ENCODE measurements at places on chromosomes 1 and 21.
A peak's percentile ranks its signal among the peaks of the same experiment; 100 is the strongest.

- DNase-seq: peak; percentile 53
Measured at GRCh38 chr1:152189657-152190442, 30.8 kb upstream of the RPTN start.

DNA sequence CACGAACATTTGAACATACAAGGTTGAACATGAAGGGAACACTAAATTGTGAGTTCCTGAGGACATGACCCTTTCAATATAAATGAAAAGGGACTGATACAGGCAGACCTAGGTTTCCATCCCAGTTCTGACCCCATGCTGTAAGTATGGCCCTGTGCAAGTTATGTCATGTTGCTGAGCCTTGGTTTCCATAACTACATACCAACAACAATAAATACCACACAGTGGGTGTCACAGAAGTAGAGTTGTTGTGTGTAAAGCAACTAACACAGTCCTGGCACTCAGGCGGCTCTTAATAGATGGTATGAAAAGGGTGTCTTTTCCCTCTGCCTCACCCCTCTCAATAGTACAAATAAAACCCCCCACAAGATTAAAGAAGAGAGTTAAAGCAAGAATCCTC, 140.8 kb downstream of the LMX1A start:
- no peak for DNase-seq

GRCh38 chr1:233728721-233729120, 114.8 kb downstream of the KCNK1 start:
- no peak for DNase-seq

- DNase-seq: no peak
Measured at GRCh38 chr1:198054510-198054909, 102.3 kb upstream of the NEK7 start.

DNA sequence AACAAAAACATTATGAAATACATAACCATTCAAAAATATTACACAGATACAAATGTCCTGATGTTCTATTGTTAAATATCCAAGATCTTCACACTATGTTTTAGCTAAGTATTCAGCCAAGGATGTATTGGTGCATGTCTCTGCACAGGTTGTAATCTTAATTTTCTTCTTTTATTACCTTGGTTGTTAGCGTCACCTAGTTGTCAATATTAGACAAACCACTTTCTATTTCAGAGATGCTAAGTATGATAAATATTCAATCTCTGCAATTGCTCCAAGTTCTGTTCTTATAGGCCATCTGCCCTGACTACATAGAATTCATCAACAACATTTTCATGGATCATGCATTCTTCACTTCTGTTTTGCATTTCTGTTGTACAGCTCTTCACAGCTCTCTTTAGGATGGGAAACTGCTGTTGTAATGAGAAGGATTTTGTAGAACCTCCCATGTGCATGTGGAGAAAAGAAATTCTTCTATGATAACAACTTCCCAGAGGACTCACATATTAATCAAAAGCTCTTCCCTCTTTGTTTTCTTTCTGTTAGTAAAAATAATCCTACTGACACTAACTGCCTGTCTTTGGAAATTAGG, 380.1 kb downstream of the NUF2 start:
- no peak for DNase-seq

DNA sequence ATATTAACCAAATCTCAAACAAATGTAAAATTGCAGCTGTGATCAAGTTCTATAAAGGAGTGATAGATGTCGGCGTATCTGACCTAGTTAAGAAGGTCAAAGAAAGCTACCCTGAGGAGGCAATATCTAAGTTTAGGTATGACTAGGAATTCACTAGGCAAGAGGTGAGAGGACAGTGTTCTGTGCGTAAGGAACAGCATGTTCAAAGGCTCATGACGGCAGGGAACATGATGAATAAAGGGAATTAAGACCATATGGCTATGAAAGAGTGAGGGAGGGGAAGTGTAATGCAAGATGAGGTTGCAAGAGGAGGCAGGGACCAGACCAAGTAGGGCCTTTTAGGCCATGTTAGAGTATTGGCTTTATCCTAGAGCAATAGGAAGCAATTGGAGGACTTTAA, 8.6 kb downstream of the LIX1L start:
- no peak for DNase-seq

- no peak for DNase-seq
Measured at GRCh38 chr21:17598437-17598836, 14.3 kb downstream of the BTG3 start.

GRCh38 chr1:223662943-223663342, 2.6 kb downstream of the CAPN8 start:
- DNase-seq: no peak

DNA sequence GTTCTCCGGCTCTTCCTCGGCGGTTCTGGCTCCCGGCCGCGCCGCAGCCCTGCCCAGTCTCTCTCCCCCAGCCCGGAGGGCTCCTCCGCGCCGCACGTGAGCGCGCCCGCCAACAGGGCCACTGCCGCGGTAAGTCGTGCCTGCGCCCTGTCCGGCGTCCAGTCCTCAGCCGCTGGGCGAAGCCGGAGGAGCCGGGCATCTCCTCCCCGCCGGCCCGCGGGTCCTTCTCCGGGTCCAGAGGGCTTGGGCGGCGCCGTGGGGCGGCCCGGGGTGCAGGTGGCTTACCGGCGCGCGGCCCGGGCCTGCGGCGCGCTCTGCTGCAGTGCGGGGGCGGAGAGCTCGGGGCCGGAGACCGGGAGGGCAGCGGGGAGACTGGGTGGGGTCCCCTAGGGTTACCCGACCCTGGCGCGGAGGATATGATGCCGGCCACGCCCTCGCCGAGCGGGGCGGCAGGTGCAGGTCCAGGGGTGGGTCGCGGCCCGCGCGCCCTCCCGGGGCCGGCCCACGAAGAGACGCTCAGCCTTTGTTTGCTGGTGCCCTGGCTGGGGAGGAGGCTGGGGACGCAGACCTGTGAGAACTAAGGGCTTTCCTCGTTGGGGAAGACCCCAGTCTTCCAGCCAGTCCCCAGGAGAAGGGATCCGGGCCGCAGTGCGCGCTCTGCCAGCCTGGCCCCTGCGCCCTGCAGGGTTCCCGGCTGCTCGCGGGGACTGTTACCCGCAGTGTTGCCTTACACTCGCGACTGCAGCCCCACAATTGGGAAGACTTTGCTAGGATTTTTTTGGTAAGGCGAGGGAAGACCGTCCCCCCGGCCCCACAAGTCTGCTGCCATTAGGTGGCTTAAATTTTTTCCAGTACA, at the start of gene DOP1B:
Gene DOP1B (plus strand): TSS at position 10 of the 856 bp plus-strand sequence. CDS start 7,910 bp downstream, outside the sequence.
- peak; percentile 18 for DNase-seq

GRCh38 chr1:1565340-1565739, 9.3 kb downstream of the SSU72 start:
- no peak for DNase-seq

GRCh38 chr1:41435570-41436178, 48.8 kb downstream of the EDN2 start:
- peak; percentile 74 for DNase-seq
